ENCODE measurements at places on chromosomes 5 and 9.

DNA sequence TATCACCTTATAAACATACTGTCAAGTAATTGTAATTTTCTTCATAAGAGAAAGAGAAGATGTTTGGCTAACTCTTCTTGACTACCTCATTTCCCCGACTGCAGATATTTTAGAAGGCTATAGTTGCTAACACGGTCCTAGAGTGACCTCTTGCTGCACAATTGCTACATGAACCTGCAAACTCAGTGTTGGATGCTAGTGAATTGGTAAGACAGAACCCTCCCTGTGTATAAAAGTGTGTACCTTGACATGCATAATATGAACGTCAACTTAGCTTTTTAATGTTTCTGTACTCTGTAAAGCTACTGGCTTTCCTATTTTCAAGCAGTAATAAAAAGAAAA is 46.7 kb upstream of the CER1 start:
- DNase-seq, result no peak

- DNase-seq, result no peak
Measured at GRCh38 chr9:20837166-20837565, 153.1 kb downstream of the FOCAD start.

DNA sequence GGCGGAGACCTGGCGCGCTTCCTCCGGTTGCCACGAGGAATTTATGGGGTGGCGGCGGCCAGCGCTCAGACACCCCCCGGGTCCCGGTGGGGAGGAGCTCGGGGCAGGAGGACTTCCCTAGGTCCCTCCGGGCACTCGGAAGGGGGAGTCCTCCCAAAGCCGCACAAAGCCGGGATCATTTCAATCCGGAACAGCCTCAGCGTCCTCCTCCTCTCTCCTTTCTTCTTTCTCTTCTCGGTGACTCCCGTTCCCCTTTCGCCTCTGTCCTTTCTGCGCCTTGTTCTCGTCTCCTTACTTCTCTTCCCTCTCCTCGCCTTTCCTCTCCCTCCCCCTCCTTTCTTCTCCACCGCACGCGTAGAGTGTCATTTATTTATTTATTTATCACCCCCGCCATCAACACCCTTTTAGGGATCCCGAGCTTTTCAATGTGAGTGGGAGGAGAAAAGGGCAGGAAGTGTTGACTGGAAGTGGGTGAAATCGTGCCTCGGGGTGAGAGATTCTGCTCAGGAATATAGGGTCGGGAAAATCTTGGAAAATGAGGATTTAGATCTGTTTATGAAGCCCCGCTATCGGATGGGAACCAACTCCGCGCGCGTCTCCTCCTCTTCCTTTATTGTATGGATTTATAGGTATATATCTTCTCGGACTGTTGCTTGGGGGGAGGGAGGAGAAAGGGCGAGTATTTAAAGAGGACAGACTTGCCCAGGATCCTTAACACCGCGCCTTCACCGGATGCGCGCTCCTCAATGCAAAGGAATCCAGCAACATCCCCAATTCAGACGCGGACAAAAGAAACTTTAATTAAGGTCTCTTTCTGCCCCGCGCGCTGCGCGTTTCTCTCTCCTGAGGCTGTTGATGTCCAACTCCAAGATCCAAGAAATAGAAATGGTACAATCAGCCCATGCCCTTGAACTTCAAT is 2.0 kb upstream of the ZNF462 start:
- no peak for DNase-seq

DNA sequence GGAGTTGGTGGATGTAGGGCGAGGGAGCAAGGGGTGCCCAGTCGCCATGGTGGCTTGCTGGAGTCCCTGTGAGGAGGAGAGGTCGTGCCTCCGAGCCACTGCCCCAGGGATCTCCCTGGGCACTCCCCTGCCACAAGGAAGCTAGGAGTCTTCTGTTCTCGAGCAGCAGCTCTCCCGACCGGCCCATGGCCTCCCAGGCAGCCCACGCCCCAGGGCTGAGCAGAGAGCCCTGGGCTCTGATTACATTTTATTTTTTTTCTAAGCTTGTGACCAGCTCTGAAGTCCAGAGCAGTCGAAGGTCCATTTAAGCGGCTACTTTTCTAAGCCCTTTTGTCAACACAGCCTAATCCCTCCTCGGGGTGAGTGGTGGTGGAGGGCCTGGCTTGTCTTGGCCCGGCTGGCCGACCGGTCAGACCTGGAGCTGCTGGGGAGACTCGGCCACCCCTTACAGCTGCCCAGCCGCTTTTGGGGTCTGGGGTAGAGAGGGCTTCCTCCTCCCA is 2.1 kb downstream of the RXRA start:
- DNase-seq, result no peak

DNA sequence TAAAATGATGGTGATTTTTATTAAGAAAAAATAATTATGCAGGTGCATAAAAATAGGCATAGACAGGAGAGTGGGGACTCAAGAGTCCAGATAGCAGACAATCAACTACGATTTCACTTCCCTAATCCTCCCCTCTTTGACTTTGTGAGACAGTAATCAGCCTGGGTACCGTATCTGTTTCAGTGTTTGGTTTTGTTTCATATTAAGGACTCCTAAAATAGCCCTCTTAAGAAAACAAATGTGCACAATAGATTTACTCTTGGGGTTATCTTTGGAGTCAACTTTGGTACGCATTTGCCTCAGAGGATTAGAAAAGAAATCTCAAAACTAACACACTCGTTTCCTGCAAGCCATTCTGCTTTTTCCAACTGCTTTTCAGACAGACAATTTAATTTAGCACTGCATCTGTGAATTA is 96.3 kb downstream of the ZNF608 start:
- no peak for DNase-seq

GRCh38 chr5:67639976-67640375 is 443.4 kb upstream of the CD180 start:
- no peak for DNase-seq

- DNase-seq, result no peak
Measured at GRCh38 chr5:77637170-77637997, 1.1 kb downstream of the OTP start.

- no peak for DNase-seq
Measured at GRCh38 chr5:53874409-53874808, 314.0 kb downstream of the NDUFS4 start.

DNA sequence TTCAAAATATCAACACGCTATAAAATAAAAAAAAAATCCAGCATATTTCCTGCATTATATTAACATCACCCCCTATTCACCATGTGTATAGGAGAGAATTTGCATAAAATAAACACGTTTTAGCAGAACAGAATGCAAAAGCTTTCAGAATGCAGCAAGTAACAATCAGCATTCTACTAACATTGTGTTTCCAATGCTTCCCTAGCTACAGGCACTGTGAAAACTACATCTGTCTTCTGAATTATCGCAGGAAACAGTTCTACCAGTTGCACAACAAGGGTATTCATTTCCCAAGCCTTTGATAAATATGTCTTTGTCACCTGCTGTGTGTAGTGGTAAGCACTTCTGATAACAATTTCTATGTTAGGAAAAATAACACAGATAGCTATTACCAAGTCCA is 1015.8 kb downstream of the CDH18 start:
- DNase-seq, result no peak

DNA sequence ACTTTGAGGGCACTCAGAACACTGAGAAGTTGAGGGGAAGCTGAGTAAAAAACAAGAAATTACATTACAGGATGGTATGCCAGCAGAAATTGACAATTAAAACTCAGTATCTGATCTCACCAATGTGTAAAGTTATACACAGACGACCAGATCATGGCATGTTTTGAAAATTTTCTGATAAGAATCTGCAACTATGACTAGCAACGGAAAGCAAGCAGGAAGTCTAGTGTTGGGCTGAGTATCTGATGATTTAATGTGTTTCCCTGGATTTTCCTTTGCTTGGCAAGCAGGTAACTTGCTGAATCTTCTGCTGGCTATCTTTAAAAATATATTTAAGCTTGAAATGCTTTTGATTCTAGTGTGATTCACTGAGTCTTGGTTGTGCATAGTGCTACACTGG is 5.2 kb upstream of the GCNT4 start:
- no peak for DNase-seq

GRCh38 chr9:111604054-111604615 is 4.7 kb upstream of the PTGR1 start:
- no peak for DNase-seq

DNA sequence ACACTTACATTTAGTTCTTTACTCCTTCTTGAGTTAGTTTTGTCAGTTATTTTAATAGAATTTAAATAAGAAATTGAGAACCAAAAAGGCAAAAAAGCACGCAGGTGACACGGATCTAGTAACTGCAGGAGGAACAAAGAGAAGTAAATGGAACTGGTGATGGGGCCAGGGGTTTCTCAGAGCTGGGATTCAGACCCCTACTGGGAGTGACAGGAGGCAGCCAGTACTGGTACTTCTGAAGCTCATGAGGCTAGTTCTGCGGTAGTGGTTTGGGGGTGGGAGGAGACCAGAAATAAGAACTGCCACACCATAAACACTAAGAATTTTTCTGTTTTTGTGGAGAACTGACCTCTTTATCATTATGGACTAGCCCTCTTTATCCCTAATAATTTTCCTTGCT is 48.2 kb downstream of the OXCT1 start:
- no peak for DNase-seq

GRCh38 chr5:91434348-91434747 is 51.2 kb upstream of the ARRDC3 start:
- no peak for DNase-seq

DNA sequence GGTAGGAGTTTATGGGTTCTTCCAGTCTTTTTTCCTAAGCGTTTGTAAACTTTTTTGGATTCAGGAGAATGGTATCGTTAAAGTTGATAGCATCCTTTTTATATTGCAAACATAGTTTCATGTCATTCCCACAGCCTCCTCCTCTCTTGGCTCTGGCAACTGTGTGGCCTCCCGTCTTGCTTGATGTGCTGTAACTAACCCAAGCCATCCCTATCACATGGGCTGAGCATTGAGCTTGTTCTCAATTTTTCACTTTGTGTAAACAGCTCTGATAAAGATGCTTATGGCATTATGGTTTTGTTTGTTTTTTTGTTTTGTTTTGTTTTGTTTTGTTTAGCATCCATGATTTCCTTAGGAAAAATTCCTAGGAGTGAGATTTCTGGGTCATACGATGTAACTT is 4.6 kb downstream of the STKLD1 start:
- no peak for DNase-seq

DNA sequence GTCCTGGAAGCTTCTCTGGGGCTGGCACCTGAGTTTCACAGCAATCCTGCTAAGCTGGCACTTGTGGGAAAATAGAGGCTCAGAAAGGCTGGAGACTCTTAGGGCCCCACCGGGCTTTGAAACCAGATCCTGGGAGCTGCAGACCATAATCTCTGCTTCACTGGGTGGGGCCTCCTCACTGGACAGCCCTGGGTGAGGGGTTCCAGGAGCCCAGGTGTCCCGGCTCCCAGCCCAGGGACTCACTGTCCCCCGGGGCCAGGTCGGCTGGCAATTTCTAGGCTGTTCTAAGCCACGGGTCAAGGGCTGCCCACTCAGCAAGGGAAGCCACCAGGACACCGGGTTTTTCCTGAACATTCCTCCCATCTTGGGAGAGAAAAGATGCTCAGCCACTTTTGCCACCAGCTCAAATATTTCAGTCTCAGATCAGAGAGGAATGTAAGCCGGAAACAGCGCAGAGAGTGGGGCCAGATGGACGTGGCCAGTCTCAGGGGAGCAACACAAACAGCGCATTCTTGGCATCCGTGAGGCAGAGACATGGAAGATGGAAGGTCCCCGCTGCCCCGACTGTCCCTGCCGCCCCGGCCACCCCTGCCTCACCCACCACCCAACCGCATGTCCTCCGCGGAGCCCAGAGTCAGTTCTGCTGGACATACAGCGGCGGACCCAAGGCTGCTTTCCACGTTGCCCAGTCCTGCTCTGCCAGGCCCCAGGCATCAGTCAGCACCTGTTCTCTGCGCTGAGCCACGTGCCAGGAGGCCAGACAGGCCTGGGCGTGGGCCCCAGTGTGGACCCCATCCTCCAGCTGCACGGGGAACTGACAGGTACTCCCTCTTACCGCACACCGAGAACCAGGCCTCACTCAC is 72.6 kb downstream of the VAV2 start:
- DNase-seq, result no peak

- no peak for DNase-seq
Measured at GRCh38 chr9:5939530-5939929, 48.8 kb downstream of the MLANA start.

GRCh38 chr5:50724-51499 is 41.1 kb upstream of the PLEKHG4B start:
- DNase-seq, result no peak

DNA sequence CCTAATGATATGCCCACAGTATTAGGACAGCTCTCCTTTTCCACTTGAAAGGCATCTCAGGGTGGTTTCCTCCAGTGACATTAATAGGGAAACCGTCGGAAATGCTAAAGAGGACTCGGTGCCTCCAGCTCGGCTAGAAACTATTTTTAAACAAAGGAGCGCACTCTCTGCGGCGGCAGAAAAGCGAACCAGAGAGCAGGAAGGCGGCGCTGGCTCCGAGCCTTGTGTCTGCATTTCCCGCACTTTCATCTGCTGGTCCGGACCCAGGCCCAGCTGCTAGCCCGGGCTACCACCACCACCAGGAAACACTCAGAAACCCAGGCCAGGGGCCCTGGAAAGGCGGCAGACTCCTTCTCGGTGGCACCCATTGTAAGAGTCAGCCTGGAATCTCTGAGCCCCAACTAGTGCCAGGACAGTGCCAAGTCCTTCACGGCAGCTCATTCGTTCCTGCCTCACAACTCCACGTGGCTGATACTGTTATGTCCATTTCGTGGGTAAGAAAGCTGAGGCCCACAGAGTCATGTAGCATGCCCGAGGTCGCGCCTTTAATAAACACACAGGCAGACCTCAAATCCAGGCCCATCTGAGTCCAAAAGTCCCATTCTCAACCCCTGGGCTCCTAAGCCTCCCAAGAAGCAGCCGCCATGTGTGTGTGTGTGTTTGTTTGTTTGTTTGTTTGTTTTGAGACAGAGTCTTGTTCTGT is 73.9 kb downstream of the VAV2 start:
- DNase-seq, result no peak

DNA sequence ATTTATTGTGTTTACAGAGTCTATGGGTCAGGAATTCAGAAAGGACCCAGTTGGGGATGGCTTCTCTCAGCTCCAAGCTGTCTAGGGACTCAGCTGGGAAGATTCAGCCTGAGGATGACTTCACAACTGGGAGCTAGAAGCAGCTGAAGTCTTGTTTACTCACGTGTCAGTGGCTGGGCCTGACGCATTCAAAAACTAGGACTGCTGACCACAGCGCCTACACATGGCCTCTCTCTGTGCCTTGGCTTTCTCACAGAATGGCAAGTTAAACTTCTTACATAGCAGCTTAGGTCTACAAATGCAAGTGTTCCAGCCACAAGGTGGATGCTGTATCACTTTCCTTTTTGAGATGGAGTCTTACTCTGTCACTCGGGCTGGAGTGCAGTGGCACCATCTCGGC is 16.3 kb upstream of the PPP2CA start:
- no peak for DNase-seq

All from stimulated activated CD8-positive, alpha-beta memory T cell treated with anti-CD3 and anti-CD28 coated beads, Interleukin-2, amount 100 ng/mL, for 1 hour (primary cell).